ENCODE measurements at places on chromosomes 12 and 14. TPM values are rescaled to one million over a fixed set of nuclear protein-coding genes. Genes with fewer than 3 reads are reported as not detected.

SLC8A3 gene
- under 0.01 TPM for total RNA-seq

RASSF8 gene
- total RNA-seq = 54.9 TPM

OTUB2 gene
- 2.8 TPM for total RNA-seq

SLC5A8 gene
- not detected for total RNA-seq

TRPV4 gene
- 2.5 TPM for total RNA-seq

MYH6 gene
- not detected for total RNA-seq

CACNA2D4 gene
- 1.5 TPM for total RNA-seq

PRR4 gene
- total RNA-seq = 0.73 TPM

CLEC14A gene
- total RNA-seq = 15.9 TPM

C12orf43 gene
- total RNA-seq = 13.8 TPM

RERGL gene
- total RNA-seq = not detected

ANO2 gene
- 0.44 TPM for total RNA-seq
